ENCODE measurements at places on chromosomes 3 and 15. TPM values are rescaled to one million over a fixed set of nuclear protein-coding genes. Genes with fewer than 3 reads are reported as not detected.
A peak's percentile ranks its signal among the peaks of the same experiment; 100 is the strongest.

CCR1 gene
- 0.80 TPM for total RNA-seq

DNA sequence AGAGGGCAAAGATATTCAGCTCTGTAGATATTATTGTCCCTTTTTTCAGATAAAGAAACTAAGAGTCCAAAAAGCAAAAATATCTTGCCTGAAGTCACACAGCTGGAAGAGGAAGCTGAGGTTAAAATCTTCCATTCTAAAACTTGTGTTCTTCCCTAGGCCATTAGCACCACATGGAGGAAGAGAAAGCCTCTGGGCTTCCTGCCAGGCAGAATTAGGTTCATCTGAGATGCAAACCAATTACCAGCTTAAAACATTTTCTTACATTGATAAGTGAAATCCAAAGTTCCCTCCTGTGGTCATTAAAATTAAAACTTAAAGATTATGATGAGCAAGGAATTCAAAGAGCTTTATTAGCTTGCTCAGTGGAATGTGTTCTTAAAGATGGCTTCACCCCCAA, 235.3 kb upstream of the SETMAR start:
- no peak overlapping the region for H3K4me3 ChIP-seq
- DNase-seq = no peak
- H3K27ac ChIP-seq = no peak overlapping the region
- H3K27me3 ChIP-seq = no peaks in the 10 kb centered on the region
- H3K36me3 ChIP-seq = peaks cover 3% of the 10 kb centered on the region

DNA sequence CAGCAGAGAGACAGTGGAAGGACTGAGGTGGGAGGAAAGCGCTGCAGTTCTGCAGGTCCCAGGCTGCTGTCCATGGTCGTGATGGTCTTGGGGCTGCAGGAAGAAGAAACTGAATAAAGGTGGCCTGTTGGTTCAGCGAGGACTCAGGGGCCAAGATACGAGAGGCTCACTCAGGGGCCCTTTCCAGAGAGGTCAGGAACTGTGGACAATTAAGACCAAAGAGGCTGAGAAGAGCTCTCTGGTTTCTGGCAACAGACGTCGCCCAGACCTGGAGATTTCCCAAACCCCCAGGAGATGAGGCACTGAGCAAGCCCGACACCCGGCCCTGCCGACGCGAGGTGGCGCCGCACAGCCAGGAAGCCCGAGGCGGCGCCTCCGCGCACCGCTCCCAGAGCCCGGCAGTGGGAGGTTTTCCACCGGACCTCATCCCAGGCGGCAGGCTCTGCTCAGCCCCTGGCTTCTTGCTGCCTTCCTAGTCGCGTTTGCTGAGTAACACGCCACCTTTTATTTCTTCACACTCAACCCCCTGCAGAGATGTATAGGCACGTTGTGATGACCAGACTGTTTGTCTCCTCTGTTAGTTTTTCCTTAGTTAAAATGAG, 56.4 kb upstream of the ARRDC4 start:
- H3K4me3 ChIP-seq = no peak overlapping the region
- no peak overlapping the region for H3K27ac ChIP-seq
- H3K36me3 ChIP-seq = no peaks in the 10 kb centered on the region

SETMAR gene
- total RNA-seq = 13.8 TPM

DNA sequence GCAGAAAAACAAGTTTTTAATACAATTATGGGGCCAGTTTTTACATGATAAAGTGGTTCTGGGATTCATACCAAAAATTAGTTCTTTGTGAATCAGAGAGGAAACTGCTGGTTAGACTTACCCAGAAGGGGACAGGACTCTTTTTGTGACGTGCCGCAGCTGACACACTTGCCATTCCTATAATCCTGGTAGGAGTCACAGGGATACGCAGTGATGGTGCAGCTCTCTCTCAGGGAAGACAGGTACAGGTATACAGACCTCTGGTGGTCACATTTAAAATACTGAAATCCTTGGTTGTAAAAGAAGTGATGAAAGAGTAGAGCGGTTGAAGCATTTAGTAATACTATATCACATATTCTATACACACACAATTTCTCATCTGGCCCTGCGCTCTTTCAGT, 20.2 kb upstream of the TMEM41A start:
- no peaks in the 10 kb centered on the region for H3K36me3 ChIP-seq
- H3K4me1 ChIP-seq = no peaks in the 10 kb centered on the region
- peaks cover 14% of the 10 kb centered on the region for H3K27me3 ChIP-seq
- no peak overlapping the region for H3K27ac ChIP-seq

GRCh38 chr3:64961301-64961700, 273.5 kb upstream of the ADAMTS9 start:
- no peak overlapping the region for H3K27ac ChIP-seq
- no peaks in the 10 kb centered on the region for H3K4me1 ChIP-seq
- no peak overlapping the region for H3K4me3 ChIP-seq
- no peak for DNase-seq
- no peaks in the 10 kb centered on the region for H3K27me3 ChIP-seq

RTP4 gene
- 1.7 TPM for total RNA-seq

DNA sequence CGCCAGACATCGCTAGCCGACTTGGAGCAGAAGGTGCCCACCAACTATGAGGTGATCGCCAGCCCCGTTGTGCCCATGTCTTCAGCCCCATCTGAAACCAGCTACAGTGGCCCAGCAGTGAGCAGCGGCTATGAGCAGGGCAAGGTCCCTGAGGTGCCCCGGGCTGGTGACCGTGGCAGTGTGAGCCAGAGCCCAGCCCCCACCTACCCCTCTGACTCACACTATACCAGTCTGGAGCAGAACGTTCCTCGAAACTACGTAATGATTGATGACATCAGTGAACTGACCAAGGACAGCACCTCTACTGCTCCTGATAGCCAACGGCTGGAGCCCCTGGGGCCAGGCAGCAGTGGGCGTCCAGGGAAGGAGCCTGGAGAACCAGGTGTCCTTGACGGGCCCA, 12.9 kb upstream of the APEH start:
- H3K36me3 ChIP-seq = no peaks in the 10 kb centered on the region
- no peak overlapping the region for H3K4me3 ChIP-seq
- no peaks in the 10 kb centered on the region for H3K4me1 ChIP-seq
- H3K27ac ChIP-seq = no peak overlapping the region
- no peak for DNase-seq
- H3K27me3 ChIP-seq = no peaks in the 10 kb centered on the region

DCLK3 gene
- not detected for total RNA-seq

DNA sequence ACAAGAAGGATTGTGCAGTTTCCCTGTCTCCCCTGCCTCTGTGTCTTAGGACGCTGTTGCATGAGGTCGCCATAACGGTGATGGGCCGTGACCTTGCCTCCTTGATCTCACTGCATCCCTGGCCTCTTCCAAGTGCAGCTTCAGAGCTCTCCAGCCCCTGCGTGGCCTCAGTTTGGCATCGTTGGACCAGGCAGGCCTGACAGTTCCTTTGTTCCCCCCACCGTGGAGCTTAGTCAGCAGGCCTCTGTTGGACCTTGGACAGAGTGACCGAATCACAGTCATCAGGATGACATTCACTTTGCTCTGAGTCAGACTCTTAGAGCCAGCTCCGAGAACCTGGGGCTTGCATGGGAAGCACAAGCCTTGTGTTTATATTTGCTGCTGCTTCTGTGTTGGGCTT, 139.4 kb downstream of the OPA1 start:
- peaks cover 5% of the 10 kb centered on the region for H3K27me3 ChIP-seq
- H3K27ac ChIP-seq = no peak overlapping the region

CYP1A2 gene
- not detected for total RNA-seq

- H3K27ac ChIP-seq = no peak overlapping the region
- no peak overlapping the region for H3K4me3 ChIP-seq
- no peaks in the 10 kb centered on the region for H3K36me3 ChIP-seq
- DNase-seq = no peak
- peaks cover 28% of the 10 kb centered on the region for H3K27me3 ChIP-seq
Observed at GRCh38 chr3:126284258-126284904, 72.8 kb downstream of the KLF15 start.

- no peaks in the 10 kb centered on the region for H3K36me3 ChIP-seq
- H3K4me1 ChIP-seq = no peaks in the 10 kb centered on the region
- peaks cover 2% of the 10 kb centered on the region for H3K27me3 ChIP-seq
- DNase-seq = no peak
Observed at GRCh38 chr3:42492508-42493080, 9.8 kb upstream of the VIPR1 start.

NCKIPSD gene
- 38.5 TPM for total RNA-seq

GPR171 gene
- 70.7 TPM for total RNA-seq

FAM81A gene
- total RNA-seq = not detected

- peak; percentile 34 for DNase-seq
- peak overlapping the region; percentile 97 for H3K27ac ChIP-seq
- H3K36me3 ChIP-seq = peaks cover 25% of the 10 kb centered on the region
- H3K27me3 ChIP-seq = no peaks in the 10 kb centered on the region
- H3K4me3 ChIP-seq = peak overlapping the region; percentile 64
- H3K4me1 ChIP-seq = peaks cover 75% of the 10 kb centered on the region
Observed at GRCh38 chr15:52559022-52559421, 9.8 kb downstream of the ARPP19 start.

GRCh38 chr3:36244728-36245127, 135.6 kb upstream of the STAC start:
- no peak for DNase-seq
- H3K4me3 ChIP-seq = no peak overlapping the region
- no peaks in the 10 kb centered on the region for H3K27me3 ChIP-seq

DNA sequence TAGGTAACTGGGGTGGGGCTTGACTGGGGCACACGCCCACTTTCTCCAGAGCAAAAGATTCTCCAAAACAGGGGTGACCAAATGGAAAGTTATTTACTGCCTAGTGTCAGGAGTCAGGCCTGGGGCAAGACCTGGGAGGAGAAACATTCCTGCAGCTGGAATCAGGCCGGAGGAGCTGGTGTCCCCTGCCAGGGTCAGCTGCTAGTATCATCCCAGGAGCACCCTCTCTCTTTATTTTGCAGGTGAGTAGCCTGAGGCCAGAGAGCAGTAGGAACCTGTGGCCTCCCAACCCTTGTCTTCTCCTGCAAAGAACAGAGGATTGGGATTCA, 32.9 kb downstream of the DNAJB8 start:
- H3K36me3 ChIP-seq = no peaks in the 10 kb centered on the region
- H3K4me3 ChIP-seq = no peak overlapping the region
- no peak overlapping the region for H3K27ac ChIP-seq
- peaks cover 46% of the 10 kb centered on the region for H3K27me3 ChIP-seq
- DNase-seq = no peak
- H3K4me1 ChIP-seq = peaks cover 12% of the 10 kb centered on the region

DNA sequence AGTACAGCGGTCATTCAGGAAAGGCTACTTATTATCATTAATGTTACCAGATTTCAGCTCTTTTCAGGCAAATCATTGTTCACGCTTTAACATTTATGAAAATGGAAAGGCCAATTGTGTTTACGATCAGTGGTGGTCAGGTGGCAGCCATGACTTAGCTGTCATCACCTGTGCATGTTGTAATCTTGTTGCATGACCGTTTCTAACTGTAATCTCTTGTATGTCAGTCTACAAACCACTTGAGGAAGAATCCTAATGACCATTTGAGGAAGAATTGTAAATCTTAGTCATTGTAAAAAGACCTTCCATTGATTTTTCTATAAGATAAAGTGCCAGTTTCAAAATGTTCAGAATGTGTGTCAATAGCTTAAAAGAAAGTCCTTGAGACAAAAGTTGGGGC, 100.4 kb downstream of the SERPINI1 start:
- no peaks in the 10 kb centered on the region for H3K4me1 ChIP-seq
- DNase-seq = no peak
- H3K27ac ChIP-seq = no peak overlapping the region

TIMP4 gene
- 0.50 TPM for total RNA-seq
